ENCODE measurements at places on chromosomes 1 and 21. TPM values are rescaled to one million over a fixed set of nuclear protein-coding genes. Genes with fewer than 3 reads are reported as not detected.

DNA sequence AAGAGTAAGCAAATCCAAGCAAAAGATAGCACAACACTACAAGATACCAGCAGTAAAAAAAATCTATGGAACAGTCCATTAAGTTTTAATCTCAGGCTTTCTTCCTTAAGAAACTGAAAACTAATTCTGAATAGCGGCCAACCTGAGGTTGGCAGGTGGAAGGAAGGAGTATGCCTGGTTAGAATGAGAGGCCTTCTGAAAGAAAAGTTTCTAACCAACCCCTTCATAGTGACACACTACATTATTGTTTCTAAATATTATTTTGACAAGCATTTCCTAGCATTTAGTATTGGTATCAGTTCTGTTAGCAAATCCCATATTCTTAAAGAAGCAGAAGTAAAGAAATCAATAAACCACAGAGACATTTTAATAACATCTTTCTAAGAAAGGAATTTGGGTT, 205.7 kb upstream of the PTBP2 start:
- no peak for DNase-seq

The ERICH3 gene
- total RNA-seq, result not detected

GRCh38 chr1:72547412-72547811, 265.1 kb upstream of the NEGR1 start:
- no peak for DNase-seq

DNA sequence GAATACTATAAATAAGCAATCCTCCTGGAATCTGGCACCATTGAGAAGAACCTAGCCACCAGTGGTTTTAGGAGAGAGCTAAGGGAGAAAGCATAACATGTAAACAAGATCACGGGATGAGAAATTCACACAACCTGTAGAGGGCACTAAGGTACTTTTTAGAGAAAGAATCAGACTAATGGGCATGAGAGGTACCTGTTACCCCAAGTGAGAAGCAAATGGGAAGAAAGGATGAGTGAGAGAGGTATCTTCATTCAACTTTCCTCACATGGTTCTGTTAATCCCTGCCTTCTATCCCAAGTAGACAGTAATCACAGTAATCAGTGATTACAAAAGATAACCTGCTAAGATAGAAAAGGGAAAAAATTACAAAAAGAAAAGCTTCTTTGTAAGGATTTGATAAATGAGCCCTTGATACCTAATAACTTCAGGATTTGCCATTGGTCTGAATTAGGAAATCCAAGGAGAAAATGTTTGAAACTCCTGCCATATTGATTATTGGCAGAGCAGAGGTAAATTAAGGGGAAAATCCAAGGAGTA, 251.1 kb upstream of the ADGRL2 start:
- no peak for DNase-seq

The TMOD4 gene
- total RNA-seq, result 1.8 TPM

DNA sequence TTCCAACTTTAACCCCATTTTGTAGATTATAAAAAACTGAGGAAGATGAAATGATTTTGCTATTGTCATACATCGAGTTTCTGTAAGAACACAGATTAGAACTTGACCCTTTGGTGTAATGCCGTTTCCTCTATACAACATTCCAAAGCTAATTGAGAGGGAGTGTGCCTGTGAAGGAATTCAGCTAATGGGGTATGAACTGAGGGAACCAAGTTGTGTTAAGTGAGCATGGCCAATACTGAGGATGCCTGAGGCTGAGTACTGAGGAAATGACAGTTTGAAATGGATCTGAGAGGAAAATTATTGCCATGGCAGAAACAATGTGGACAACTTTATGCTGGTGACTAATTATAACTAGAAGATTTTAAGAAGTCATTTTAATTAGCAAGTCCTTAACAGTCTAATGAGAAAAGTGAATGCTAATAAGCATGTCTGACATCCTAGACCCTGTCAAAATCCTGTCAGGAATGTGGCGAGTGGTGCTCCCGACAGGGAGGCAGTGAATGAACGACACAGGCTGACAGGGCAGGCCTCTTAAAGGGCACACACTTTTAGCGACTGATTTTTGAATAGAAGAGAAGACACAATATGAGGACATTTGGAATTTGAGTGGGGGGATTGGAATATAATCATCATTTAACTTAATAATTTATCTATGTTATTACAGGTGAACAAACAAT, 262.5 kb downstream of the HLX start:
- no peak for DNase-seq

DNA sequence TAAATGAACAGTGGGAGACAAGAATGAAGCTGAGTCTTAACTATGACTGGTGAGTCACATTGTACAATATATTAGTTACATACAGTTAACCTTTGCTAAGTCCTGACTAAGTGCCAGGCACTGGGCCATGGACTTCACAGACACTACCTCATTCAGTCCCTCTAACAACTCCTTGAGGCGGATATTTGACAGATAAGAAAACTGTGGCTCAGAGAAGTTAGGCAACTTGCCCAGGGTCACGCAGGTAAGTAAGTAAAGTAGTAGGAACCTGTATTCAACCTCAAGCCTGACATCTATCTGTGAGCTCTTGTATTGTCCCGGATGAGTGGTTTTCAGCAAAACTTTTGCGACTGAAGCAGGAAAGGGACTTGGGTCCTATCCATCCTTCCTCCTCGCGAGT, 62.1 kb downstream of the GNG12 start:
- DNase-seq, result no peak
